ENCODE measurements at places on chromosomes 7 and 10.

GRCh38 chr7:23350466-23350865, 51.3 kb downstream of the MALSU1 start:
- DNase-seq, result no peak

GRCh38 chr7:3274131-3274530, 26.9 kb upstream of the SDK1 start:
- DNase-seq, result no peak

- DNase-seq, result no peak
Measured at GRCh38 chr10:77350711-77351119, 286.9 kb downstream of the KCNMA1 start.

GRCh38 chr10:121188005-121188404, 336.8 kb downstream of the WDR11 start:
- DNase-seq, result no peak

GRCh38 chr7:106180721-106181120, 68.6 kb upstream of the SYPL1 start:
- no peak for DNase-seq

DNA sequence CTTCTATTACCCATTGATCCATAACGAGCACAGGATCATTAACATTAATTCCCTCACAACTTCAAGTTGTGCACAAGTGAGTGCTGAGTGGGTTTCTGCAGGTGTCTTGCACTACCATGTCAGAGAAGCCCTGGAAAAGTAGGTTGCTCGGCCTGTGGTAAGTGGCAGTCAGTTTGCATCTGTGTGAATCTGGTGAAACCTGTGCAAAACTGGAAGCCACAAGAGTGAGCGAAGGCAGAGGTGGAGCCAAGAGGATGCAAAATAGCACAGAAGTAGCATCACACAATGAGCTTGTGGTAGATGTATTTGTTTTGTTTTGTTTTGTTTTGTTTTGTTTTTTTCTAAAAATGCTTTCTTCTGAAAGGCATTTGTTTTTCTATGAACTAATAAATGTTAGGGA, 181.5 kb downstream of the THSD7A start:
- no peak for DNase-seq

DNA sequence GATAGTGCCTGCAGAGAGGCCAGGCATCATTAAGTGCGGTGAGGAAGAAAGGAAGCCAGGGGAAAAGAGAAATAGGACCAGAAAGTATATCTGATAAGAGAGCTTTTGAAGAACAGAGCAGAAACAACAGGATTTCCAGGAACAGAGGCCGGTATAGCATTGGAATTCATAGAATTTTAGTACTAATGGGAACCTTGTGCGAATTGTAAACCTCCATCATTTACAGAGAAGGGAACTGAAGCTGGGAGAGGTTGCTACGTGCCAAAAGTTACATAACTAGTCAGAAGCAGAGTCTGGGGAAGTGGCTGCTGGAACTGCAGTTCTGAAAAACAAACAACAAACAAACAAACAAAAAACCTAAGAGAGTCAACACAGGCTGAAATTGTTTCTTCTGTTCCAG, 5.4 kb upstream of the ZMYND11 start:
- no peak for DNase-seq

Measured in esophagus squamous epithelium (tissue), 5 donors.